ENCODE measurements at places on chromosomes 7 and 10.

- DNase-seq, result no peak
Observed at GRCh38 chr7:7553386-7553785, 13.3 kb upstream of the MIOS start.

- DNase-seq, result no peak
Observed at GRCh38 chr10:100528921-100529474, 673 bp downstream of the NDUFB8 start.

DNA sequence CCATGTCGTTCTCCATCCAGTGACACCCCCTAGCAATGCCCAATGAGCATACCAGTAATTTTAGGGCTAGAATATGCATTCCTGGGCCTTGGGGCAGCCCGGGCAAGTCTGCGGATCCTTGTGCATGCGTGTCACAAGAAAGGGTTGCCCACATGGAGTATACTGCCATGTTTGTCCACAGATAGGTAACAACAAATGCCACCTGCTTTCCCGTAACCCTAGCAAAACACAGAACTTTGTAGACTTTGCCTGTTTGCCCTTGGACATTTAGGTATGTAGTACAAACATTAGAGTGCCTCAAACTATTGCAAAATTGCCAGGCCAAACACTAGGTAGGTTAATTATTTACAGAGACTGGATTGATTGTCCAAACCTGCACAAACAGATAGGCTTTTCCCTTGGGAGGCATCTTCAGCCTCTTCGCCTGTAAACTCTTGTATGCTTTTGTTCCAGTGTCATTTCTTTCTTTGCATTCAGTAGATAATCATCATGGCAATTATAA lies 117.0 kb downstream of the ADCY1 start:
- DNase-seq, result no peak

GRCh38 chr10:80518143-80518806 lies 19.4 kb upstream of the SH2D4B start:
- DNase-seq, result no peak

DNA sequence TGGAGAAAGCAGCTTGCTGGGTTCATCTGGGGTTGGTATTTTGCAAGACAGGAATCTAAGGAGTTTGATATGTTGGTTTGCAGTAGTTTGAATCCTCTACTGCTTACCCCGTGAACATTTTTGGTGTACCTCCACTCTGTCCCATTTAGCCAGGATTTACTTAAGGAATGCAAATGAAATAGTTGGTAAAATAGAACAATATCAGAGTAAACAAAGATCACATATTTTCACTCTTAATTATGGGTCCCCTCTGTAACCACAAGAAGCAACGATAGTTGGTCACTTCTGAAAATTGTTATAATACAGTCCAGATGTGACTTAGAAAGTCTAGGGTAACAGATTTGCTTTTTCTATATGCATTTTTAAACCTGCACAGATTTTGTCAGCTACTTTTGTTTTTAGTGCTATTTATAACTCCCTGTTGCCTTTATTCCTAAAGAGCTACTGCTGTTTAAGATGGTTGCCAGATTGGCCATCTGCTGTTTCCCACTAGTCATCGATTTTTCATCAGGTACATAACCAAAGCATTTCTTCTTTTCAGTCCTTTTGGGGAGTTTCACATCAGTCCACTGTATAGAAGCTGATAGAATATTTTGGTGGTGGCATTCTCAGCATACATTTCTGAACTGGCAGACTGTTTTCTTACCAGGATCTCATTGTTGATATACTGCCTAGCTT lies 37.6 kb downstream of the MAPK8 start:
- no peak for DNase-seq
